Stimulated activated CD4-positive, alpha-beta T cell treated with anti-CD3 and anti-CD28 coated beads, Interleukin-15, amount 100 ng/mL, for 48 hours (primary cell): ENCODE measurements at places on chromosomes 5 and 9.

DNA sequence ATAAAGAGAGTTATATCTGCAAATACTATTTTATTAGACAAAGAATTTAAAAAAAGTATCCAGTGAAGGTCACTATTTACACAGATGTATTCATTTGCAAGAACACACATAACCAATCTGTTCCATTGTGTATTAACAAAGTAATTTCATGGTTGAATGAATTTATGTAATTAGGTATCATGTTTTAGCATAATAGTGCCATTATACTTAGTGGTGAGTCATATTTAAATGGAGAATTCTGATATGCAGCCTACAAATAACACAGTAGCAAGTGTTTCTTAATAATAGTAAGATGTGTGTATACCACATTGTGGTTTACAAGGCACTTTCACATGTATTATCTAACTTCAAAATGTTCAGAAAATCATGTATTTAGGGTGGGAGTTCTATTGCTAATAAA is 1028.5 kb upstream of the ACO1 start:
- no peak for DNase-seq

DNA sequence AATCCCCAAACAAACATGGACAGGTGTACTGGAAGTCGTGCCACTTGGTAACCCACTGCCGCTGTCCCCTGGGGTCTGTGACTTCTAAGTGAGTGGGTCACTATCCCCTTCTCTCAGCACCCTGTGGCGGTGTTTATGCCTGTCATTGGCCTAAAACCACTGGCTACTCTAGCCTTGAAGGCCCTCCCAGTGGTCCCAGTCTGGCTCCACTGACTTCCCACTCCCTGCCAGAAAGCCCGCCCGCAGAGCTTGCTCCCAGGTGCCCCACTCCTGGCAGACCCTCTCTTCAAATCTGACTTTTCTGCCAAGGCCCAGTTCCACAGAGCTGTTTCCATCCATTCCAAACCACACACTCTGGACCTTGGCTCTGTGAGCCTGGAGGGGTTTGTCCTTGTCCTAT is 274.5 kb downstream of the HSPA4 start:
- no peak for DNase-seq

DNA sequence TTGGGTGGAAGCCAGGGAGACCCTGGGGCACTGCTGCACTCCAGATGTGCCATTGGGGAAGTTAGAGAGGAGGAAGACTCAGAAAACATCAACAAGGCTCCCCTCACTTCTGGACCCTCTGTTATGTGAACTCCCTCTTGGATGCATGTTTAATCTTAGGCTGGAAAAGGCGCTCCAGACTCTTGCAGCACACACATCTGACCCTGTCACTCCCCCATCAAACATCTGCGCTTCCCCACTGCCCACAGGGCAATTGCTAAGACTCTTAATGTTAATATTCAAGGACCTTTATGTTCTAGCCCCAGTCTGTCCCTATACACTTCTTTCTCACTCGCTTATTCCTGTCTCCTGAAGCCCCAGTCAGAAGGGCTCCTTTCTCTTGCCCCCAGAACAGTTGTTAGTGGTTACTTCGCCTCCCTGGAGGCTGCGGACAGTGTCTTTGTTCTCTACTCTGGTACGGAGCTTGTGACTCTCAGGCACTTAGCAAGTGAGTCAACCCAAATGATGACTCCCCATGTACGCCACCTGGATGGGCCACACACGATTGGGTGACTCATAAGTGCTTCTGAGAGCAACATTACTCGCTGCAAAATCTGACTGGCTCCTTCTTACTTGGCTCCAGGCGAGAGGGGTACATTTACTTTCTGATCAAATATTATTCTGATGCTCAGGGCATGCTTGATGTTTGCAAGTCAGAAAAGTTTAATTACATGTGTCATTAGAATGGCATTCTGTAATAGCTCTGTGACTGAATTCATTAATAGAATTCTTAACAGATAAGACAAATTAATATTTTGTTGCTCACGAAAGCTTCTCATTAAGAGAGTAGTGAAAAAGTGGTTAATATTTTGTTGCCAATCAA is 193.6 kb downstream of the HSPA4 start:
- DNase-seq = peak; percentile 42

DNA sequence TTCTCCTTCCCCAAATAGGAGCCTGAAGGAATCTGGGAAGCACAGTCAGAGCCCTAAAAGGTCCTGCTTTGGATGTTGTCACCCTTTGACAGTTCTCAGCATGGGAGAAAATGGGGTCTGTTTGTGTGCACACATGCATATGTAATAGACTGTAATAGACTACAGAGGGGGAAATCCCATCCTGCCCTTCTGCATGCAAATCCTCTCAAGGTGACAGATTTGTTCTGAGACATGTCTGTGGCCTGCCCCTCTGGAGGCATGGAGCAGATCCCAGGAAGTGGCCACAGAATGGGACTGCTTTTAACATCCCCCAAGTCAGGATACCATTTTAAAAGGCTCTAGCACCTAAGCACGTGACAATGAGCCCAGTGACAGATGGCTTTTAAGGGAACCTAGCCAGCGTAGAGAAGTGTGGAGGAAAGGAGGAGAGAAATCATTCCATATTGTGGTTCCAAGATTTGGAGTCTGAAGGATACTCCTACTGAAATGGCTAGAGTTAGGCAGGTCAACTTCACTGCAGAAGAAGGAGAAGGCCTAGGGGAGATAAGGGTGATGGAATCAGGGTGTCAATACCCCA is 483.5 kb downstream of the SPOCK1 start:
- DNase-seq = no peak

GRCh38 chr9:16361118-16361517 is 509.4 kb downstream of the BNC2 start:
- no peak for DNase-seq

DNA sequence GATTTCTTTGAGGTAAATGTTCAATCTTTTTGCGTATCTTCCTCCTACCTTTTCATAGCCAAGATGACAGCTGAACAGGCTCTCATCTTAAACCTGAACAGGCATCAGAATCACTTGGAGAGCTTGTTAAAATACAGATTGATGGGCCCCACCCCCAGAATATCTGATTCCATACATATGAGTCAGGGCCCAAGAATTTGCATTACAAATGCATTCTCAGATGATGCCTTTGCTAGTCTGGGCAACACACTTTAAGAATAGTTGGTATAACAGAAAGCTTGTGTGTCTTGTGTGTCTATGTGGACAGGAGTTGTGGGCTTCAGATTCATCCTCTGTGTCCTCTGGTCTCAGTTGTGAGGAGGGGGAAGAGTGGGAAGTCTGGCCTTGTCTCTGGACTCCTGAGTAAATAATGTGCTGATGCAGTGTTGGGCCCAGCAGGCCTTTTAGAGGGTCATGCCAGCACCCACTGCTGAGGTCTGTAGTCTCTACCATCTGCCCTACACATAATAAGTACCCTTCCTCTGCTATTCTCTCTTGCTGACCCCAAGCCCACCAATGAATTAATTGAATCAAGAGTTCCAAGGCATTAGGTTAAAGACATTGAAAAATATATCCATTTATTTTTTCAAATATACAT is 43.1 kb downstream of the PTCD2 start:
- no peak for DNase-seq

DNA sequence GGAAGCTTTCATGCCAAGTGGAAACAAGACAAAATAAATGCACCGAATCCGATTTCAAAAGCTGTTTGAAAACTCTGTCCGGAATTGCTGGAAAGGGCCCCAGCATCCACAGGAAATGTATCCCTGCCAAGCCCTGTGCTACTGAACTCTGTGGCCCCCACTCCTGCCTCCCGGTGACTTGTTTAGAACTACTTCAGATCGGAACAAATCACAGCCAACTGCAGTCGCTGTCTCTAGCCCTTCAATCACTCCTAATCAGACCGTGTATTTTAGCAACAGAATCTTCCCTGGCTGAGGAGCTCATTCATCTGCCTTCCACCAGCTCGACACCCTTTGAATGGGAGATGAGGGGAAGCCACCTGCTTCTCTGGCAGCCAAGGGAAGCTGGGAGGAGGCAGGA is 94.1 kb downstream of the KCNIP1 start:
- DNase-seq = no peak

- DNase-seq = no peak
Measured at GRCh38 chr5:167232675-167233311, 1058.7 kb upstream of the WWC1 start.

DNA sequence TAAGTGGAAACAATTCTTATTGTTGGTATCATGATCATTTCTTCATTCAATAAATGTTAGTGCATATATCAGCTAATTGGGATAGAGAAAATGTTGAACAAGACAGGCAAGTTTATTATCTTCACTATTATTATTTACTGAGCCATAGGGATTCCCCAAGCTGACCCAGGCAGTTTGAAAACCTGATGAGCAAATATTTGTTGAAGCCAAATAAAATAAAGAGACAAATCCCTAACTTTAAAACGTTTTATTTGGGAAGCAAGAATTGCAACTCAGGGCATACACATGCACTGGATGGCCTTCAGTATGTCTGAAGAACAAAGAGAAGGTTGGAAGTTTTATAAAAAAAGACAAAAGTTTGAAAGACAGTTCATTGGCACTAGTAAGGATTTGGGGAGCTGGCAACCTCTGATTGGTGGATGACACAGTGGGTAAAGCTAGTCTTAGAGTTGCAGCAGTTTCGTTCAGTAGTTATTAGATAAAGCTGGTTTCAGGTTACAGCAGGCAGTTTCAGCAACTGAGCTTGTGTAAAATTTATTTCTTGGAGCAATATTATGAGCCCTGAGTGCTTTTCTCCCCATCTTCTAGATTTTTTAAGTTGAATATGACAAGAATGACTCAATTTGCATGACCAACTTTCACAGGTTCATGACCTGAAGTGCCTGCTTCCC is 44.7 kb upstream of the PRLR start:
- DNase-seq = no peak

- no peak for DNase-seq
Measured at GRCh38 chr9:116979456-116979855, 292.4 kb downstream of the TRIM32 start.

DNA sequence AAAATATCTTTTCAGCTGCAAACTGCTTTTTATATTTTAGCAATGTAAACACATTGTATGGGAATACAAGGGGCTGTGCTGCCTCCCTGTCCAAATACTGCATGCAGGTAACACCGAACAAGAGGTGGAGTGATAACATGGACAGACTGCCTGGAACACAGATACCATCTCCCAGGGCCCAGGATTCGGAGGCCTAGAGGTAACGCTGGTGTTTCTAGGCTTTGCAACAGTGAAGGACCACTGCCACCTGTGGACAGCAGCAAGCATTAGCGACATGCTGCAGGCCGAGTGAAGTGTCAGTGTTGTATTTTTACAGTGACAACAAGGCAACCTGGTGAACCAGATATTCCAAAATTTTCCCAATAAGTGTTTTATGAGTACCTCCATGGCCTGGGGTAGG is 379.1 kb downstream of the DMRT2 start:
- DNase-seq = no peak
